ENCODE measurements at places on chromosomes 6 and 20.

GRCh38 chr6:105810105-105810921, 275.8 kb upstream of the PRDM1 start:
- peak; percentile 28 for DNase-seq

GRCh38 chr20:45456632-45457031, 12.9 kb upstream of the WFDC2 start:
- DNase-seq = no peak

DNA sequence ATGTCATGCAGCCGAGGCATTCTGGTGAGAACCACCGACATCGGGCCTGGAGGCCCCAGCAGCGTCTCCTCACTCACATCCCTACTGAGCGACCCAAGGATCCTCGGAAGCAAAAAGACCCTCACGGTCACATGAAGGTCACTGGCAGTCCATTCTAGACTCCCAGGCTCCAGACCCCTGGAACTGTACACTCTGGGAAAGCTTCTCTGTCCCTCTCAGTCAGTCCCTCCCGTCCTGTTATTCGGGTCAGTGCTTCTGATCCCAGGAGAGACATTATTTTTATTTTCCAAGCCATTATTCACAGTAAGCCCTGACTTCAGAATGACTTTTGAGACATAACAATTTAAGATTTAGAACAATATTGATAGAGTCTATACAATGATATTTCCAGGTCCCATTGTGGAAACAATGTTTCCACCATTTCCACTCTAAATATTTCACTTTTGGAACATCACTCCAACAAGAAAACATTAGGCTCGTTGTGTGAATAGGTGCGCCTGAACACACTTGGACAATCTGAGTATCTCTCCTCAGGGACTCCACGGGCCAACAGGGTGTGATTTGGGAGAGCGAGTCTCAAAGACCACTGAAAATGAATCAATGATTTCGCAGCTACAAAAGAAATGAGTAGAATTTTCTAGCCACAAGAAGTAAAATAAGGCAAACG, 199.7 kb downstream of the SOD2 start:
- no peak for DNase-seq

- DNase-seq = no peak
These were observed 603 bp downstream of the TASP1 start for GRCh38 chr20:13638162-13638495.

- no peak for DNase-seq
These were observed 22.2 kb downstream of the BANF2 start for GRCh38 chr20:17721802-17722486.

- DNase-seq = no peak
These were observed 57.8 kb upstream of the C20orf144 start for GRCh38 chr20:33604084-33604990.

DNA sequence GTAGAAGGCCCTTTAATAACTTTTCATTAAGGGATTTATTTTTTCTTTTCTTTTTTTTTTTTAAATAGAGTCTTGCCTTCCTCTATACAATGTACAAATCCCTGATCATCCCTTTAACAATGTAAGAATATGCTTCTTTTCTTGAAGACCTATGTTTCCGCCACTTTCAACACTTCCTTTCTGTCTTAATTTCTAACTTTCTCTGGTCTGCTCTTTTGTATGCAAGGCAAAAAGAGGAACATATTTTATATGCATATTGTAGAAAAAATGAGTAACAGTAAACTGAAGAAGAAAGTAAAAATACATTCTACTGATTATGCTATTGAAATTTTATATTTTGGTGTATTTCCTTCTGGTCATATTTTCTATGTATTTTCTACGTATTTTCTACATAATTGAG, 484.7 kb downstream of the TFAP2B start:
- DNase-seq = no peak

DNA sequence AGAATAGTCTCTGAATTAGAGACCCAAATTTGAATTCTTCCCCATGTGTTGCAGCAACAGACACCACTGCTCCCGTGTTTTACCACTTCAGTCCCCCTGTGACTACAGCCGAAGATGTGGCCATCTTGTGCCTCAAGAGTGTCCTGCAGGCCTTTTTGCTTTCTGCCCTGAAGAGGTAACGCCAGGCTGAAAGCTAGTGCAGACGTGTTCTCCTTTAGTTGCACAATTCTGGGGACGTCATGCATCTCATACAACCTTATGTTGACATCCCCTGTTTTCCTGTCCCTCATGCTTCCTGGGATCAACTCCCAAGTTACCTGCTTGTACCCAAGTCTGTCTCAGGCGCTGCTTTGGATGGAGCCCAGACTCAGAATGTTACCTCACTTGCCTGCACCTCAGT, 69.1 kb upstream of the SLC22A23 start:
- no peak for DNase-seq

GRCh38 chr6:107116328-107116892, 1.1 kb upstream of the BEND3 start:
- DNase-seq = no peak

DNA sequence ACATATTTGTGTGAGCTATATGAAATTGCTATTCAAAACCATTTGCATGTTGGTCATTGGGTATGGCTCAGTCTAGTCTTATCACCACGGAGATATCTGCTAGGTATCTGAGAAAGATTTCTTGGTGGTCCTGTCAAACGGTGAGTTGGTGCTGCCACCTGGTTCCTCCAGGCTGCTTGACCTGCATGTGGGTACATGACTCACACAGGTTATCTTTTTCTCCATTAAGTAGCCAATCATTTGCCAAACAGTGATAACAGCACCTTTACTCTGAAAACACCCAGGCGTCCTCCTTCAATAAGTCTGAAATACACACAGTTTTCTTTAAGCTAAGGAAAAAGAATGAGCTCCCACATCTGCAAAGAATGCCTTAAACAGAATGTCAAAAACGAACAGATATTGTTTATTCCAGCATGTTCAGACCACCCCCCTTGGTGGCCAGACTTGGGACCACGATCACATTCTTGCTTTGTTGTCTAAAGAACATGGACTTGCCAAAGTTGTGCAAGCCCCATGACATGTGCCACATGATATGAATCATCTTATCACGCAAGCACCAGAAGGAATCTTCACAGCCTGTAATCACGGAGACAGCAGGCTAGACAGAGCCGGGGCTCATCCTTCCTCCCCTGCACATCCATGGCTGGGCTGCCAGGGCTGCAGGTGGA, 200.7 kb upstream of the THBS2 start:
- no peak for DNase-seq

DNA sequence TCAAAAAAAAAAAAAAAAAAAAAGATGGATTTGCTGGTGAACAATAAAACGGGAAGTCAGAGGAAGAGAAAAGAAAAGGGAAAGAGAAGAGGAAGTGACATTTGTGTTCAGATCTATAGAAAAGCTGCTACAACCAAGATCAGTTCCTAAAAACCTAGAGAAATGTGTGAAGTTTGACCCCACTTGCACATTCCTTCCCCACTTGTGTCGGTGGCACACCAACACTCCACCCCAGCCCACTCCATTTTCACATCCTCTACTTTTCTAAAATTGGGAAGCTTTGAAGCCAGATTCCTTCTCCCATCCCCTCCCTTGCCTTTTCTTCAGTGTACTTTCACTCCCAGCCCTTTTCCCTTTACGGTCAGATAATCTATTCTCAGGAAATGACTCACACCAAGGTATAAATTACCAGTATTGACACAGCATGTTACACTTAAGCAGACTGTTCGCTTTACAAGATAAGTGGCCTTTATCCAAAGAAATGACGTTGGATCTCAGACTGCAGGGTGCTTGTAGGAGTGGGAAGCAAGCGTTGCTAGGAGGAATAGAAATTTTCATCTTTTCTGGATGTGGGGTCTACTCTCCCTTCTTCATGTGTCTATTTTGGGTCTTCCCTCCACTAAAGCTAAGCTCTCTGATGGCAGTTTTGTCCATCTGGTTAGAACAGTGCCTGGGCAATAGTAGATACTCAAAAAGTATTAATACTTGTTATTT, 92.5 kb upstream of the ADGRF1 start:
- DNase-seq = no peak

- DNase-seq = peak; percentile 42
These were observed 33.6 kb downstream of the APCDD1L start for GRCh38 chr20:58481481-58482021.

GRCh38 chr20:46893877-46894578, 615 bp upstream of the EYA2 start:
- DNase-seq = no peak

GRCh38 chr20:17843246-17844132, 125.1 kb downstream of the SNX5 start:
- DNase-seq = no peak

DNA sequence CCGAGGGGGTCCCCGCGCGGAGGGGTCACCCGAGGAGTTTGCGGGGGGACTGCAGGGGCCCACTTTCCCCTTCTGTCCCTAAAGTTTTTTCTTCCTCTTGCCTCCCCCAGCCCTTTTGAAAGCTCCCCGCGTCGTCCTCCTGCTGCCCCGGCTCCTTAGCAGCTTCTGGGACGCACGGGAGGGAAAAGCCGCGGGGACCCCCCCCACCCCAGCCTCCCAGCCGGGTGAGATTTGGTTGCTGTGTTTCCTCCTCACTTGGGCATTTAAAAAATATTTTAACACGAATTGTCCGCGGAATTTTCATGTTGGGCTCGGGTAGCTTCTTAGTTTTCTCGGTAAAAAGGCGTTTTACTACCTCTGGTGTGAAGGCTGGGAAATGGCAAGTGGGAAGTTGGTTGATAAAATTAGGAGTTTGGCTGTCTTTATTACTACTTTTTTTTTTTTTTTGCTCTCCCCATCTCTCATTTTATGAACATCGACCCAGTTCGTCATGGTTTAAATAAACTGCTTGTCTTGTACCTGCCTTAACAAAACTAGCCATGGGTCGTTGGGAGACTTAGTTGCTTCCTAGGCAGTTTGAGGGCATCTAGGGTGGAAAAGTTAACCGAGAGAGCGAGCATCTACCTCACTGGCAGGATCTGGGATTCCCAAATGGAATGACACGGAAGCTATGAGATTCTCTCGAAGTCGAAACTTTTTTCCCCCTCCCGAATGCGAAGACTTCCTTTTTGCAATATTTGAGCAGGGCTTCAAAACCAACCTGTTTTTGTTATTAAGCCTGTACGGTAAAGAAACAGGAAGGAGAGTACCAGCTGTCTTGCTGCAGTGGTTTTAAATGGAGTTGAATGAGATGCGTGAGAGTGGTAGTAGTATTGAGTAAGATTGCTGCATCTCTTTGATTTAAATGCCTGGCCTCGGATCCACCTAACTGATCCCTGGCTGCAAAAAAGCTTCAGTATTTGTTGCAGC, 868 bp downstream of the NCOA3 start:
- DNase-seq = no peak

DNA sequence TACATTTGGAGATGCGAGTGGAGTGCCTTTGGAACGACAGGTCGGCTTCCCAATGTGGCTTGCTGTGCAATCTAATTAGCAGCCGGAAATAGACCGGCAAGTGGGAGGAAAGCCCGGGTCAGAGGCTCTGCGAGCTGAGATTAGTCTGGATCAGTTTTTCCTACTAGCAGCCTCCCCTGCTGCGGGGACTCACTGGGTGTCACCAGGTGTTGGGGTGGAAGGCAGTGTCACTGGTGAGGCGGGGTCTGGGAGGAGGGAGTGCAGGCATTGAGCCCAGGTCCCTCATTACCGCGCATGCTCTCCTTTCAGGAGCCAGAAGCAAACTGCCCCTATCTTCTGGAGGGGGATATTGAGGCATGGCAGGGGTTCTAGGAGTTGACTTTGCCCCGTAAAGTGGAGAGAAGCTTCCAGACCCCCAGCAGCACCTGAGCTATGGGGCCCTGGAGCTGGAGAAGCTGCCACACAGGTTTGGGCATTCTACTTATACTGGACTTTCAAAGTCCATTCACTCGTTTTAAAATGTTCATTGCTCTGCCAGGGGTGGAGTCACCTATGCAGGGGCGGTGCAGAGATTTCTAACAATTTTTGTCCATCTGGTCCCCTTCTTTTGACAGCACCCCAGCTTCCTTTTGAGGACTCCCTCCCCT, 11.0 kb downstream of the SULF2 start:
- no peak for DNase-seq

- DNase-seq = peak; percentile 59
These were observed 22.7 kb upstream of the ZNF184 start for GRCh38 chr6:27495386-27496135.

- no peak for DNase-seq
These were observed 320.4 kb downstream of the LAMA2 start for GRCh38 chr6:129203190-129203900.

- DNase-seq = no peak
These were observed 78.4 kb upstream of the CCDC167 start for GRCh38 chr6:37578104-37578503.

- no peak for DNase-seq
These were observed 43.8 kb upstream of the DYNLRB1 start for GRCh38 chr20:34472246-34472925.

DNA sequence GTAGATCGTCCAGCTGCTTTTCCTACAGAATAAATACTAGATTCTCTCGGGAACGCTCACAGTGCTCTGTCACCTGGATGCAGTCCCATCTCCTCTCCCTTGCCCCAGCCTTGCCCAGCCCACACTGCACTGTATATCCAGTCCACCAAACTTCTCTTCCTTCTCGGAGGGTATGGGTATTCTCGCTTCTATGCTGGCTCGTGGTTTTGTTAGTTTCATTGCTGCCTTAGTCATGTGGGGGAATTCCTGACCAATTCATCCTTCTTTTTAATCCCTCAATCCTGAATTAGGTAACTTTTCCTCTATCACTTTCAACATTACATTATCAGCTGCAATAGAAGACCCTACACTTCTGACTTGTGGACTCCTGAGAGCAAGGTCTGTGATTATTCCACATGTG, 252.4 kb downstream of the GMDS start:
- no peak for DNase-seq

DNA sequence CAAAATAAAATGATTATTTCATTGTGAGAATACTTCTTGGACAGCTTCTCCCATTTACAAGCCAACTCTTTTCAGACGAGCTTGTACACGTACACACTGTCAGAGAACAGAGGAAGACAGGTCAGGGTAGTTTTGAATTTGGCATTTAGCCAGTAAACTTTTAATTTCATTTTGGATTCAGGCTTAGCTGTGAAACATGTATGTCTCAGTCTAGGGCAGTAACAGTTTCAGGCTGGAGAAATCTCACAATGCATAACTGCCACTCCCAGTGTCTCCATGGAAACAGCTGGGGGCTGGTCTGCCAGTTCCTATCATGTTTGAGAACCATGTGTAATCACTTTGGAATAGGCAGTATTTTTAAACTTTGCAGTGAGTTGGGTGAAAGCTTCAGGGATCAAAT, 22.0 kb upstream of the QKI start:
- no peak for DNase-seq

- no peak for DNase-seq
These were observed 33.9 kb upstream of the MBOAT1 start for GRCh38 chr6:20246125-20246524.

- DNase-seq = no peak
These were observed 887.7 kb upstream of the MAN1A1 start for GRCh38 chr6:120237221-120237620.

- DNase-seq = no peak
These were observed 30.0 kb downstream of the MYH7B start for GRCh38 chr20:34985461-34986310.
